ENCODE measurements at places on chromosomes 7 and 10.

GRCh38 chr7:25846722-25847121 is 305.3 kb upstream of the NFE2L3 start:
- DNase-seq: peak; percentile 65

DNA sequence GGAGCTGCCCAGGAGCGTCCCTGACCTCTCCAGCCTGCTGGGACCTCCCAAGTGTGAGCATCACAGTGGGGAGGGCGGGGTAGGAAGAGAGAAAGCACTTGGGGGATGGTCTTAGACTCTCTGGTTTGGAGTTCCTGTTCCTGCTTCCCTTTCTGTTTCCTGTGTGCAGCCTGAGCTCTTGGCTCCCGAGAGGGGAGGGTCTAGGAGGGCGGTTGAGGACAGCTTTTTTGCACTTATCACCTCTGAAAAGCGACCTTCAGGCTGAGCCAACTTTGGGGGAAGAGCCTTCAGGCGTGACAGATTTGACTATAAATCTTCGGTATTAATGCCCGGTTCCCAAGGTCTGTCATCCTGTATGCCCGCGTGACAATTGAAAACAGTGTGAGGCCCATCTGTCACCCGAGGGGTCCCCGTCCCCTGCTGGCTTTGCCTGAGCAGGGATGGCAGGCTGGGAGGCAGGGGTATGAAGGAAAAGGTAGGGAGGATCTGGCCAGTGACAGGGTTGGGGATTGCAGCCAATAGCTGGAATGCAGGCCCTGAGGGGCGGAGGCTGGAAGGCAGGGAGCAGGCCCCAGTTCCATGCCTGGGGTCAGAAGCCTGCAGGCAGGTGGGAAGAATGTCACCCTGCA is 78.6 kb downstream of the CDH23 start:
- no peak for DNase-seq

GRCh38 chr7:142001163-142001874 is 5.6 kb downstream of the MGAM start:
- no peak for DNase-seq

DNA sequence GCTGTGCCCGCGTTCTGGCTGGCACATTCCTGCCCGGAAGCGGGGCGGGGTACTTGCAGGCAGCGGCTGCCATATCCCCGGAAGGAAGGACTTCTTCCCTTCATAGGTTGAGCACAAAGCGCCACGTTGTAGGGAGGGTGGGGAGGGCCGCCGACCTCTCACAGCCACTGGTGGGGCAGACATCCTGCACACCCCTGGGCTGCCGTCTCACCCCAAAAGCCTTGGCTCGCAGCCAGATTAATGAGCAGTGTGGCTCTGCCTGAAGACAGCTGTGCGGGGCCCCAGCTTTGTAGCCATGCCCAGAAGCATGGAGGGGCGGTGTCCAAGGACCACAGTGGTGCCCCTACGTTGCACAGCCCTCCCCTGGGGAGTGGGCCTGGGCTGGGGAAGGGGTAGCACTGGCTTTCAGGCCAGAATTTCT is 54.3 kb upstream of the DPYSL4 start:
- no peak for DNase-seq

DNA sequence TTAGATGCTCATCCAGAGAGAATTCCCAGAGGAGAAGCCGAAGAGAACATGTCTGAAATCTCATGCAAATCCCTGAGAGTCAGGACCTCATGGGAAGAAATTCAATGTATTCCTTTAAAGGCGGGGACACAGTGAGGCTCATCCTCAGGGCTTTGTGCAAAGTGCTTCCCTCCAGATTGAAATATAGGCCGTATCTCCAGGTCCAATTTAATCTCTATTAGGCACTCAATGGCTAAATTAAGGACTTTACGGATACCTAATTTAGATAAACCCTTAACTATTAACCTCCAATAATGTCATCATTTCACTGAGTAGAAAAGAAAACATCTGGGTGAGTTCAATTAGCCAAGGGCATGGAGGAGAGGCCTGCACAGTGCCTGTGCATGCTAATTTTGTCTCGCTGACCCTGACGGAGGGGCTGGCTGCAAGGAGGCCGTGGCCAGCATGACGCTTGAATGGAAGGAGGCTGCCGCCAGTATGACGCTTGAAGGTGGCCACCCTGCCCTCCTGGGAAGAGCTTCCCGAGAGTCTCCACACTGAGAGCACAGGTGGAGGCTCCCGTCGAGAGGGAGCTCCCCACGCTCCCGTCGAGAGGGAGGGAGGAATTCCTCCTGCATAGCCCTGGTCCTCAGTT is 287.6 kb downstream of the ADARB2 start:
- no peak for DNase-seq

DNA sequence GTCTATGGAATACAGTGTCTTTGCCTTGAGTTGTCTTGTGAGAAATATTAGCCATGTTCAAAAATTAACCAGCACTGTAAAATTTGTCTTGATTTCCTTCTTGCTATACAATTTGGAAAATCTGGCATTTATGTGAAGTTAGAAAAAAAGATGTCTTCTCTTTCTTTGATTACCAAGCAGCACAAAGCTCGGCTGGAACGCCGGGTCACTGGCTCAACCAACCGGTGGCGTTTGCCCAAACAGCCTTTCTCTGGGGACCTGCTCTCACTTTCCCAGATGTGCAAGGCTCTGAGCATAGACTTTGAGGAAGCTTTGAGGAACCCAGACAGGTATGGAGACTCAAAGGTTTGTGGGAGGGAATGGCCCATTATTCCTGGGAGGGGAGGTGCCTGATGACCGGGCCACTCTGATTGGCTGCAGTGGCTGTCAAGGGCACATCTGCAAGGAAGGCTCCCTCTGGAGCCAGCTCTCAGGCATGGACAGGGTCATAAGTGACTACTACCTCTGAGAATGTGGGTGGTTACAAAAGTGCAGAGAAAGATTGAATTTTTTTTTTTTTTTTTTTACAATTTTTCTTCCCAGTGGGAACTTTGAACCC is 5.6 kb downstream of the BTBD16 start:
- peak; percentile 52 for DNase-seq

DNA sequence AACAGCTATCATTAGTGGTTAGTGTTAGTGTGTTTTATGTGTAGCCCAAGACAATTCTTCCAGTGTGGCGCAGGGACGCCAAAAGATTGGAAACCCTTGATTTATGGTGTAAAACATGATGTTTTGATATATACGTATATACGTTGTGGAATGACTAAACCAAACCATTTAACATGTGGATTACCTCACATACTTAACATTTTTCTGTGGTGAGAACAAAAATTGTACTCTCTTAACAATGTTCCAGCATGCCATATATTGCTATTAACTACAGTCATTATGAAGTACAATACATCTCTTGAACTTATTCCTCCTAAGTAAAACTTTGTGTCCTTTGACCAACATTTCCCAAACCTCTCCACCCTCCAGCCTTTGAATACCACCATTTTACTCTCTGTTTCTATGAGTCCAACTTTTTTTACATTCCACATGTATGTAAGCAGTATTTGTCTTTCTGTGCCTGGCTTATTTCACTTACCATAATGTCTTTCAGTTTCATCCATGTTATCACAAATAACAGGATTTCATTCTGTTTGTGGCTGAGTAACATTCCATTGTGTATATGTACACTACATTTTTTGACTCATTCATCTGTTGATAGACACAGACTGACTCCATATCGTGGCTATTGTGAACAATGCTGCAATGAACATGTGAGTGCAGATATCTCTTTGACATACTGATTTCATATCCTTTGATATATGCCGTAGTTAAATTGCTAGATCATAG is 42.2 kb upstream of the MAGI2 start:
- peak; percentile 82 for DNase-seq

DNA sequence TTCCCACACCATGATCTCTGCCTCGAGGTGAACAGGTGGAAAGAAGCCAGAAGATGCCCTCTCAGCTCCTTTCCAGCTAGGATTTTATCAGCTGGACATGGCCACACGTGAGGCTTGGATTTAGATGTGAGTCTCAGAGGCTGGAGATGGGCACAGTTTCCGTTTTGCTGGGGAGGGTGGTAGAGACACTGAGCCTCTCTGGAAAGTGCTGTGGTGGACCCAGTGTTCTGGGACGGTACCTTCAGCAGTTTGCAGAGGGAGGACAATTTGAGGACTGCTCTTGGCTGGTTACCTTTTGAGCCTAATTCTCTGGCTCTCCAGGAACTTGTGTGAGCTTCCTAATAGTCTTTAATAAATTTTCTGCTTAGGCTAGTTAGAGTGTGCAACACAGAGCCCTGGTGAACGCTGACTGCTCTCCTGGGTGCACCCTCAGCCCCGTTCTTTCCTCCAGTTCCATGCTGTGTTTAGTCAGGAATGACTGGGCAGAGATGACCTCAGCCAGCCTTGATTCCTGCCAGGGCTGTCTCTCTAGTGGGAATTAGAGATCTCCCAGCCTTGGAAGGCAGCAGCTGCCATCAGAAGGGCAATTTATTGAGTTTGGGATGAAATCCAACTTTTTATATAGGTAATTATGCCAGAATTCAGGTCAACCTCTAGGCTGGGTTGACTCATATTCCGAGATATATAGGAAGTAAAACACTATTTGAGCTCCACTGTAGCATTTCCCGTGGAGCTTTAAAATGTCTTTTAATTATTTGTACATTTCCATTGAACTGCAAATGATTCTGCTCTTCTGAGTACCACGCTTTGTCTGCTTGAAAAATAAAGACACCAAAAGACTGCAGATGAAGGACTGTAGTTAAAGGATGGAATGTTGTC is 103.9 kb downstream of the GATA3 start:
- DNase-seq: no peak

- no peak for DNase-seq
Measured at GRCh38 chr7:101739775-101740398, 77.5 kb upstream of the CUX1 start.

- DNase-seq: no peak
Measured at GRCh38 chr7:88928276-88928675, 132.7 kb upstream of the TEX47 start.

DNA sequence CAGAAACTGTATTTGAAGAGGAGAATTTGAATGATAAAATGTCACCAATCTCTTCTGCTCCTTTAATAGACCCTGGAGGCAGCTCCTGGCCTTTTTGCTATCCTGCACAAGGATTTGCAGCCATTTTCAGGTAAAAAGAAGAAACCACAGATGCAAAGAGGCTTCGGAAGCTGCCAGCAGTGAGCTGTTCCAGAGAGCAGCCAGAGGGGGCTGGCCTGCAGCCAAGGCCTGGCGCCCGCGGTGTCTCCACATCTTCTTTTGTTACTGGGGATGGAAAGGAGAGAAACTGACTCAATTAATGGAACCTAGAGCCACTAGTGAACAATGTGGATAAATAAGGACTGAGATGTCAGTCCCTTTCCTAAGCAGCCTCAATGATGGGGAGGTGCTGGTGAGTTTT is 23.9 kb upstream of the GPR26 start:
- DNase-seq: peak; percentile 40

- no peak for DNase-seq
Measured at GRCh38 chr10:131099028-131099726, 212.3 kb downstream of the TCERG1L start.

DNA sequence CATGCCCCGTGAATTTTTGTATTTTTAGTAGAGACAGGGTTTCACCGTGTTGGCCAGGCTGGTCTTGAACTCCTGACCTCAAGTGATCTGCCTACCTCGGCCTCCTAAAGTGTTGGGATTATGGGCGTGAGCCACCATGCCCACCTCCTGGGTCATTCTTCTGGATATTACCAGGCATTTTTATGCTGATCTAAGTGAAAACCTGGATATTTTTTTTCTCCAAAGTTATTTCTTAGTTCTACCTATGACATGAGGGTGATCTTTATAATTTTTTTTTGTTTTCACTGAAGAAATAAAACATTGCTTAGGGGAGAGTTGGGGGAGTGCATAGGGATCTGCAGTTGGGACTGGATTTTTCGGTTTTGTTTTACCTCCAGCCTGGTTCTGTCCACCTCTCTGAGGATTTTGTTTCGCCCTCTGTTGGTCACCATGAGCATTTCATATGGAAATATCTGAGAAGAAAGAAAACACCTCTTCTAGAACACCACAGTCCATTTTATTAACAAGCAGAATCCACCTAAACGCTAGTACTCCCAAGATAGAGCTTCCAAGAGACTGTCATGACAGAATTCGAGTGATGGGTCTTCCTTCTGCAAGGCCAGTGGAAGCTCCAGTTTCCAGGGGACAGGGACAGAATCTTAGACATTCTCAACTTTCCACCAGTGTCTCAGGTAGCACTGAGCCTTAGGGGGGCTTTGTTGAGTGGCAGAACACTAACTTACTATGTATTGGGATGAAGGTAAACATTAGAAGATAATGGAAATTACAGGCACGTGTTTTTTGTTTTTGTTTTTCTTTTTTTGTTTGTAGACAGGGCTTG is 33.4 kb upstream of the AFAP1L2 start:
- DNase-seq: peak; percentile 21

GRCh38 chr10:94413361-94413760 is 11.0 kb downstream of the TBC1D12 start:
- DNase-seq: no peak

DNA sequence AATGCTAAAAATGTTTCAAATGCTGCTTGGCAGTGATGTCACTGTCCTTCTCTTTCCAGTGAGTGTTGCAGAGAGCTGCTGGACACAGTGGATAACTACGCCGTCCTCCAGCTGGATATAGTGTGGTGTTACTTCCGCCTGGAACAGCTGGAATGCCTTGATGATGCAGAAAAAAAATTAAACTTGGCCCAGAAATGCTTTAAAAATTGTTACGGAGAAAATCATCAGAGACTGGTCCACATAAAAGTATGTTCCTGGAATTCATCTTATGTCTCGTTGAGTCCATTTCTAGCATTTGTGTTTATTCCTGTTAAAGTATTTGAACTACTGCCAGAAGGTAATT is 25.2 kb downstream of the NUB1 start:
- DNase-seq: peak; percentile 92

- DNase-seq: peak; percentile 46
Measured at GRCh38 chr10:3048119-3049019, 19.0 kb upstream of the PFKP start.

DNA sequence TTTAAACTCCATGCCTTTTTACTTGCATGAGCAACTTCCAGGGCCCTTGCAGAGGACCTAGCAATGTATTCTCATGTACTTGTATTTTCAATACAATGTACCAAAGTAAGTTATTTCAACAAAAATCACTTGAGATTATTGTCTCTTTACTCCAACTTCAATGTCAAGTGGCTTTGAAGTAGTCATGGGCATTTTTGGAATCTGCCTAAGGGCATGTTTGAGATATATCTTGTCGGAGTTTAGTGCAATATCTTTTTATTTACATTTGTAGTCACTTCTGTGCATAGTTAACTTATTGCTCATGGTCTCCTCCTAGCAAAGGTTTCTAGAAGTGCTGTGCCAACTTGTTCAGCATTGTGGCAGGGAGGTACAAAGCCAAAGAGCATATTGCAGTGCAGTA is 508.7 kb upstream of the SEMA3D start:
- DNase-seq: peak; percentile 43

GRCh38 chr10:34906067-34906965 is 91.2 kb upstream of the PARD3 start:
- no peak for DNase-seq

- DNase-seq: no peak
Measured at GRCh38 chr10:110242511-110242910, 35.1 kb downstream of the MXI1 start.

Measured in AG10803 (cell line).